ENCODE measurements at places on chromosomes 16 and 17. TPM values are rescaled to one million over a fixed set of nuclear protein-coding genes. Genes with fewer than 3 reads are reported as not detected.

- DNase-seq: no peak
Observed at GRCh38 chr17:9002606-9003354, 18.5 kb upstream of the NTN1 start.

- peak; percentile 88 for DNase-seq
Observed at GRCh38 chr16:67184995-67185650, 1.4 kb upstream of the MATCAP1 start.

GRCh38 chr16:85370543-85370880, 242.6 kb upstream of the GSE1 start:
- DNase-seq: peak; percentile 47

- no peak for DNase-seq
Observed at GRCh38 chr16:56870276-56870888, 5.4 kb downstream of the SLC12A3 start.

Gene SPIRE2
- 1.0 TPM for total RNA-seq

Gene CLEC3A
- total RNA-seq: not detected

DNA sequence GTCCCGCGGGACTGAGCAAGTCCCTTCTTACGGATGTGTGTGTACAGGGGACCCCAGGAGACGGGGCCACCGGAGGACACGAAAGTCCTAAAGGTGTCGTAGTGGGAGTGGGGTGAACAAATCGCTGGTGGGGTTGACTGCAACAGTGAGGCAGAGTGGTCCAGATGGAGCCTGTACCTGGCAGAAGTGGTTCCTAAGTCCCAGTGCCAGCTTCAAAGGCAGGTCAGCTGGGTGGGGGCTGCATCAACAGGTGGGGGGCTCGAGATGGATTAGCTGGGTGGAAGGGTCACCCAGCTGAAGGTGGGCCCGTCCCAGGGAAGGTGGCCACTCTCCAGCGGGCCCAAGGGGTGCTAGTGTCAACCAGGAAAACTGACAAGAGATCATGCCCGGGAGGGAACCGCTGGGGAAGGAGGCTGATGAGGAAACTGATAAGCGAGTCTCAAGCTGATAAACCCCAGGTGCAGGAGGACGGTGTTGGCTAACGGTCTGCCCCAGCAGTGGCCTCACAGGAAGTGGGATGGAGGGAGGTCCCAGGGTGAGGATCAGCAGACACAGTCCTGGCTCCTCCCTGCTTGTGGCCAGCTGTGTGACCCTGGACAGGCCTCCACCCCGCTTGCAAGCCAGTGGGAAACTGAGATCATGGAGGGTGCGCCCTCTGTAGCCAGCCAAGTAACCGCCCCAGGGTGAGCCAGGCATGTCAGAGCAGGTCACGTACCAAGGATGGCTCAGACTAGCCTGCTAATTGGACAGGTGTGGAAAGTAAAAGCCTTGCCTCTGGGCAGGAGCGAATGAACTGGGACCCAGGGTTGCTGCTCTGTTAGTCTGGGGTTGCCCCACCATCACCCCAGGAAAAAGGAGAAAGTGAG, 1.0 kb downstream of the ORAI3 start:
- DNase-seq: peak; percentile 71

Gene SLC2A4
- 0.03 TPM for total RNA-seq

- DNase-seq: no peak
Observed at GRCh38 chr17:68969101-68969500, 13.9 kb upstream of the ABCA8 start.

Gene SGF29
- 25.4 TPM for total RNA-seq

Gene ABCA9
- total RNA-seq: not detected

DNA sequence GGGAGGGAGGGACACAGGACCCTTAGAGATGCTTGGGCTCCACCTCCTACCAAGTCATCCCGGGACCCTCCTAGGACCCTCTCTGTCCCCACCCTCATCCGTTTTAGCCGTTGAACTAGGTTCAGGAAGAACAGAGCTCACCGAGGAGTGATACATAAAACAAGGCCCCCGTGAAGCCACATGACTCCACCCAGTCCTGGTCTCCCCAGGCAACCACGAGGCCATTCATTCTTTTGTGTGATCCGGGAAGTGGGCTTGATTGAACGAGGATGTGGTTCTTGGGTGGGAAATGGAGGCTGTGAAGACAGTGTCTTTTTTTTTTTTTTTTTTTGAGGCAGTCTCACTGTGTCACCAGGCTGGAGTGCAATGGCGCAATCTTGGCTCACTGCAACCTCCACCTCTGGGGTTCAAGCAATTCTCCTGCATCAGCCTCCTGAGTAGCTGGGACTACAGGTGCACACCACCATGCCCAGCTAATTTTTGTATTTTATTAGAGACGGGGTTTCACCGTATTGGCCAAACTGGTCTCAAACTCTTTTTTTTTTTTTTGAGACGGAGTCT, 14.8 kb downstream of the TRARG1 start:
- DNase-seq: no peak

Gene PPP1R27
- not detected for total RNA-seq

DNA sequence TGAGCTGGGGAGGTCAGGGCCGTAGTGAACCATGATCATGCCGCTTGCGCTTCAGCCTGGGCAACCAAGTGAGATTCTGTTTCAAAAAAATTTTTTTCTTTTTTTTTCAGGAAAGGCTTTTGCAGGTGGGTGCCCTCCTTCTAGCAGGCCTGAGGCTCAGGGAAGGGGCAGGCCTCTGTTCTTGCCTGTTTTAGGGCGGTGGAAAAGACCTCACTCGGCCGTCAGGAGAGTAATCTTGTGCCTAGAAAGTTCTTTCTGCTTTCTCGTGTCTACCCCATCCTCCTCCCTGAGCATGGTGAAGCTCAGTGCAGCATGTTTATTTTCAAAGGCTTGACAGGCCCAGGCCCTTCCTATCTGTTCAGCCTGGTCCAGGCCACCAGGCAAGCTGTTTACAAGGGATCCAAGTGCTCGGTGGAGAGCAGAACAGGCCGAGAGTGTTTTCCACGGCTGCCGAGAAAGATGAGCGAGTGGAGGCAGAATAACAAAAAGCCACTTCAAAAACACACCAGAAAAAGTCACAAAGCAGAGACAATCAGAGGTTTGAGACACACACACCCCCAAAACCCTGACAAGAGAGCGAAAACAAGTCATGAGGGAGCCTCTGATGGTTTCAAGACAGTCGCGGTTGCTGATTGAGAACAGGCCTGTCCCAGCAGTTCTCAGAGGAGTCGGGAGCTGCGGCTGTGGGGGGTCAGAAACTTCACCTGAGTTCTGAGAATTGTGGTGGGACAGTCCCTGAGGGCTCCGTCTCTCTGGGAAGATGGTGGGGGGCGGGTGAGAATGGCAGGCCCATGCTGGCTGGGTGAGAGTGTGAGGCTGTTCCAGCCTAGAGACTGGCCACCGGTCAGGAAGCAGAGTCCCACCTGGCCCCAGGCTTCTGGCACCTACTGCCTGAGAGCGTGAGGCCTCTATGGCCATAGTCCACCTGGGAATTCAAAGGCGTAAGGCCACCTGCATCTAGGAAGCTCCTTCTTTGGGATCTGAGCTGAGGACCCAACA, 37.5 kb upstream of the CCR7 start:
- no peak for DNase-seq

DNA sequence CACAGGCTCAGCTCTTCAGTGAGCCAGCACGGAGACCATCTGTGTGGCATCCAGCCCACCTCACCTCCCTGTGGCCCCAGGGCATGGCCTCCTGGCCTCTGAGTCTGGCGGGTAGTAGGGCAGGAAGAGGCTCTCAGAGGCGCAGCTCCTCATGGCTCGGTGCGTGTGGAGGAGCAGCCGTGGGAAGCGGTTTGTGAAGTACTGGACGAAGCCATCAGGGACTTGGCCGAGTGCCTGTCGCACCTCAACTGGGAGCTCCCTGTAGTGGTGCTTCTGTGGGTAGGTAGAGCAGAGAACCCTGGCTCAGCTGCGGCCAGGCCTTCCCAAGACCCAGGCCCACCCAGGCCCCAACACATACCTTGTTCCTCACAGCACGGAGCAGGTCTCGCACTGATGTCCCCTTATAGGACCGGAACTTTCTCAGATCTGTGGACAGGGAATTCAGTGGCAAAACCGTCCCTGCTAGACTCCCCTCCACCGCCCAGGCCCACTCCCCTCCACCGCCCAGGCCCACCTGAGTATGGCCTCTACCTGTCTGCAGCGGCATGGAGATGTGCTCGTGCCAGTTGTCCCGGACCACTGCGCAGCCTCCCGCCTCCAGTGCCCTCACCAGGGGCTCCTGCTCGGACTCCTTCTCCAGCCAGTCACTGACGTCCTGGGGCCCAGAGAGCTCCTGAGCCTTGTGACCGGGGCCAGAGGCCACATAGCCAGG, 12.2 kb downstream of the PLK1 start:
- DNase-seq: no peak

GRCh38 chr16:57263541-57264351, 18.7 kb downstream of the ARL2BP start:
- DNase-seq: no peak

Gene CD300LB
- total RNA-seq: not detected

DNA sequence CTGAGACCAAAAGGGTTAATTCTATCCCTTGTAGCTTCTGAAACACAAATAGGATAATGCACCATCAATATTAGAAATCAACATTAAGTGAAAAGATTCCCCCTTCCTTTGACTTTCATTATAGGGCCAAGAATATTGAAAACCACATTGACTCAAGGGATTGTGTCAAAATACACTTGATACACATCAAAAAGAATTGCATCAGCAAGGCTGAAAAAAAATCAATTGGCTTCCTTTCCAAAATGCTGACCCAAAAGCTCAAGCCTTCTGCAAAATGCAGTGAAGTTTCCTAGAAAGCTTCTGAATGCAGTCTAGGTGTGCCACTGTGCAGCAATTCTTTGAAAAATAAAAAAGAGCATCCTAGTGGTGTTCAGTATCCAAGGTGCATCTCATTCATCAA, 674.4 kb downstream of the TOX3 start:
- DNase-seq: no peak

DNA sequence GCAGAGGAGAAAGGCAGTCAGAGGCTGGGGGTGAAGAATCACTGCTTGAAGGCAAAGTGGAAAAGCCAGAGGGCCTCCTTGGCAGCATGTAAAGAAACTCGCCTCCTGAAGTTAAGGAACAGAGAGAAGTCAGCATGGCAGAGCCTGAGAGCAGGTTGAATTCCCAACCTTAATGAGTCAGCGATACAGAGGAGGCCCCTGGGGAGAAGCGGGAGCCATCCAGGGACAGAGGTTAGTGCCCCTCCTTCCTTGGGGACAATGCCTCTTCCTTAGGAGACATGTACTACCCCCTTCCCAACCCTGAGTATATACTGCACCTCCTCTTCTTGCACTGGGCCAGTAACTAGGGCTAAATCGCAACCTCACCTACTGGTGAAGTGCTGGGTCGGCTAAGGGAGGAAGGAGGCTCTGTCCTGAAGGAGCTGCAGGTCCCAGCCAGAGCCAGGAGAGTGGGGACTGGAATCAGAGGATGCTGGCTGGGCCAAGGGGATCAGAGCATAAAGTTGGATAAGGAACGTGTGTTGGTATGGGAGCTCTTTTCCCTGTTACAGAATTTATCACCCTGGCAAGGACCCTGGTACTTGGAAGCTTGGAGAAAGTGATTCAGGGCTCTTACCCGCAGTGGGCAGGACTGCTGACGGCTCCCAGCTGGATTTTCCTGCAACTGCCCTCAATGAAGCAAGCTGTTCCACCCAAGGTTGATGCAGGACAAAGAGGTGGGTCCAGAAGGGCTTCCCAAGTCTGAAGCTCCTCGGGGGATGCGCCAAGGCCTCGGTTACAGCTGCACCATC, 5.4 kb upstream of the AANAT start:
- DNase-seq: no peak

Gene TAT
- total RNA-seq: not detected

Gene SF3B3
- 267 TPM for total RNA-seq

DNA sequence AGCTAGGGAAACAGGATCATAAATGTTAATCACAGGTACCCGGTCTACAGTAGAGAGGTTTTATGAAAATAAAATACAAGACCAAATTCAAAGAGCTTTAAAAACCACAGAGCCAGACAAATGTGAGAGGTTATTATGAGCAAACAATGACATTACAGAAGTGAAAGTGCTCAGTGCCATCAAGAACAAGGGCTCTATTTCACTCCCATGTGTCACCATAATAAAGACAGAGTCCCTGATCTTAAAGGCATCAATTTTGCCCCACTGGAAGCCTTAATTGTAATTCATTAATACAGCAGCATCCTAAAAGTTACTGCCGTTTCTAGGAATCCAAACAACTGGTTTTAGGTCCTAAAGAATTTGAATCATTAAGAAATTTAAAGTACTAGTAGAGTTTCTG, 43.7 kb upstream of the CDRT4 start:
- DNase-seq: no peak

- no peak for DNase-seq
Observed at GRCh38 chr17:17681744-17682292, 560 bp downstream of the RAI1 start.

Gene NTN1
- total RNA-seq: not detected

- peak; percentile 47 for DNase-seq
Observed at GRCh38 chr17:82598256-82599119, 49.8 kb downstream of the WDR45B start.

Gene KRTAP2-2
- not detected for total RNA-seq

Gene TERB1
- total RNA-seq: not detected

Gene EVPLL
- total RNA-seq: not detected

Measured in HT1080 (cell line).